ENCODE measurements at places on chromosomes 3 and 15. TPM values are rescaled to one million over a fixed set of nuclear protein-coding genes. Genes with fewer than 3 reads are reported as not detected.

The TM4SF1 gene
- total RNA-seq = not detected

The TFG gene
- 42.3 TPM for total RNA-seq

The TLE3 gene
- total RNA-seq = 118 TPM

The PDIA5 gene
- total RNA-seq = 6.3 TPM

The PCNP gene
- total RNA-seq = 189 TPM

The ILDR1 gene
- not detected for total RNA-seq

DNA sequence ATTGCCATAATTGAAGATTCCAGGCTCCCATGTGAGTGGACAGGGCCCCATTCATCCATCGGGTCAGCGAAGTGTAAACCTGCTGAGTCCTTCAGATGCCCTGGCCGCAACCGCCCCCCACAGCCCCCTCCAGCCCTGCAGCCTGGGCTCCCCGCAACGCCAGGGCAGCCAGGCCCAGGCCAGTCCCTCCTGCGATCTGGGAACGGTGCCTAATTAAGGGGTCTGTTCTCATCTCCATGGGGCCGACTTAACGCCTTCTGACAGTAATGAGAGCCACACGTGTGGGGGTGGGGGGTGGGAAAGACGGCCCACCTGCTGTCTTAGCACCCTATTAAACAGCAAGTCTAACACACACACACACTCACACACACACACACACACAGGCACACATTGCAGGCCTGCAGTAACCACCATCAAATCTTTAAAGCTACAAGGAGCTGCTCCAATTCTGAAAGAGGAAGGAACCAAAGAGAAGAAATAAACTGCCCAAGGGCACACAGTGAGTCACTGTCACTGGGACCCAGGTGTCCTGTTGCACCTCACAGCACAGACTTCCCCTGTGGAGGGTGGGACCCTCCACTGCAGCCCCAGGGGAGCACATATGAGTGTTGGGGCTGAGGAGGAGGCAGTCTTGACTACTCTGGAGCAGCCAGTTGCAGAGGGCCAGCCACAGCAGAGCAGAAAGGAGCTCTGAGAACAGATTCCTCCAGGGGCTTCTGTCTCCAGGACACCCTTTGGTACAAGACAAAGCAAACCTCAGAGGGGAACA lies 31.8 kb upstream of the HES1 start:
- no peak overlapping the region for H3K4me3 ChIP-seq
- H3K27me3 ChIP-seq = no peaks in the 10 kb centered on the region
- peaks cover 9% of the 10 kb centered on the region for H3K4me1 ChIP-seq
- H3K27ac ChIP-seq = no peak overlapping the region
- no peaks in the 10 kb centered on the region for H3K36me3 ChIP-seq
- DNase-seq = no peak

DNA sequence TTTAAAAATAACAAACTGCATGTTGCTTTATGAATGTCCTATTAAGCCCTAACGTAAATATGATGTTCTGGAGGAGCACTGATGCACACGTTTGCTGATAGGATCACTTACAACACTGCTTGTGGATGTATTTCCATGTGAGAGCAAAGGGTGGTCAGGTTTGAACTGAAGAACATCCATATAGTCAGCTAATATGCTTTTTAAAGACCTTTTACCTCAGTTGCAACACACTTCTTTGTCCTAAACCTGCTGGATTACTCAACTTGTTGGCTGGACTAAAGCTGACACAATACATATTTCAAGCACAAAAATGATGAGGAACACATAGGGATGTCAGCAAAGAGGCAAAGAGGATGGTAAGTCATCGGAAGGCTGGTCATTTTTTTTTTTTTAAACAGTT lies 186.6 kb downstream of the TIGIT start:
- H3K27me3 ChIP-seq = no peaks in the 10 kb centered on the region
- H3K27ac ChIP-seq = no peak overlapping the region
- H3K4me3 ChIP-seq = no peak overlapping the region
- DNase-seq = no peak
- H3K4me1 ChIP-seq = peaks cover 12% of the 10 kb centered on the region
- H3K36me3 ChIP-seq = no peaks in the 10 kb centered on the region

DNA sequence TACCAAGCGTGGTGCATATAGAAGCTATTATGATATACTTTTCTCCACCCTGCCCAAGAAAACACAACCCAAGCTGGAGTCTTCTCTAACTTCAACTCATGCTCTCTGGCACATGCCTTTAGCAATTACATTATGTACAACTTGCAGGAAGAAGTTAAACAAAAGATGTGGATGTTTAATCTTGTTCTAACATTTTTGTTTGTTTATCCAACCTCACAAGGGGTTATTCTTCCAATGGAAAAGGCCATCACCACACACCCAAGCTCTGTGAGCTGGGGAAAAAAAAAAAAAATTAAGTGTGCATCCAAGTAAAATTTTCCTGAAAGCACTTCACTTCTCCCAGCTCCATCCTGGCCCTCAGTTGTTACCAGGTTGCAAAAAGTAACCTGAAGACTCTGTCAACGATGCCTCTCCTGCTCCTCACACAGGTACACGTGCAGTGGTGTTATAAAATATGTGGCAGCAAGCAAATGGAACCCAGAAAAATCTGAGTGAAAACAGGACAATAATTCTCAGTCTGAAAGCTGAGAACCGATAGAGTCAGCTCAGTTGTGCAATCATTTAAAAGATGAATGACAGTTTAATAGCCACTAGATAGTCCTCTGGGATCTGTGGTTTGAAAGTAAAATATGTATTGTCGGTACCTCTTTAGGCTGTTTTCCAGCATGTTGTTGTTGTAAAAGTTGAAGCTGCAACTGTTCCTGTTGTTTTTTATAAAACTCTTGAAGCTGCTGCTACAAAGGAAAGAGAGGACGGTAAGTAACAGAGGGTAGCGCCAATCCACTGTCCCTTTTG lies 531.4 kb downstream of the FOXP1 start:
- H3K27me3 ChIP-seq = no peaks in the 10 kb centered on the region
- peaks cover 30% of the 10 kb centered on the region for H3K36me3 ChIP-seq
- peaks cover 100% of the 10 kb centered on the region for H3K4me1 ChIP-seq
- DNase-seq = no peak
- peak overlapping the region; percentile 33 for H3K27ac ChIP-seq
- no peak overlapping the region for H3K4me3 ChIP-seq

- H3K4me1 ChIP-seq = peaks cover 22% of the 10 kb centered on the region
- H3K27ac ChIP-seq = no peak overlapping the region
- H3K4me3 ChIP-seq = no peak overlapping the region
- no peaks in the 10 kb centered on the region for H3K36me3 ChIP-seq
- DNase-seq = no peak
Measured at GRCh38 chr3:39124876-39125840, 17.7 kb downstream of the TTC21A start.

- DNase-seq = no peak
- H3K36me3 ChIP-seq = no peaks in the 10 kb centered on the region
- H3K4me3 ChIP-seq = no peak overlapping the region
Measured at GRCh38 chr3:156509189-156510174, 45.4 kb downstream of the SSR3 start.

DNA sequence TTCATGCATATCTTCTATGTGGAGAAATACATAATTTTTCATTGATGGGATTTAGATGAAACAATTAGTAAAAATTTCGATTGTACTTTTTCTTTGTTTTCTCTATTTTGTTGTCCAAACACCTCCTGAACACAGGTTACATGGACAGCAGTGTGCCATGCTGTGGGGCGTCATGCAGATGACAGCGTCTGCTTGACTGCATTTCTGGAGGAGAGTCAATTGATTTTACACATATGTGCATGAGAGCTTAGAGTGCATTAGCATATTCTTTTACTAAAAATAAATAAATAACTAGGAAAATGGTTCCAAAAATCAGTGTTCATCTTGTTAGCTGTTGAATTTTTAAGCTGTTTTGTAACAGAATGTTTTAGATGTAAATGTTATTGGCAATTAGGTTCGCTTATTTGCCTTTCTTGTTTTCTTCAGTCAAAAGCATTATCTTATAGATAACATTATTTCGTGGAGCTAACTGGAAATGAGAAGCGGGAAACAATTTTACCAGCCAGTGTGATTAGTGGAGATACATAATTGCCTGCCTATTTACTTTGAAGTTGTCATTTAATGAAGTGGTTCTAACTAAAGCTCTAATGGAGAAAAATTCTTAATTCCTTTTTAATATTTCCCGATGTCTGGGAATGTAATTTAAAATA lies 82.7 kb upstream of the VGLL3 start:
- no peak overlapping the region for H3K27ac ChIP-seq
- no peak overlapping the region for H3K4me3 ChIP-seq
- H3K27me3 ChIP-seq = no peaks in the 10 kb centered on the region
- H3K4me1 ChIP-seq = no peaks in the 10 kb centered on the region
- H3K36me3 ChIP-seq = no peaks in the 10 kb centered on the region
- no peak for DNase-seq

DNA sequence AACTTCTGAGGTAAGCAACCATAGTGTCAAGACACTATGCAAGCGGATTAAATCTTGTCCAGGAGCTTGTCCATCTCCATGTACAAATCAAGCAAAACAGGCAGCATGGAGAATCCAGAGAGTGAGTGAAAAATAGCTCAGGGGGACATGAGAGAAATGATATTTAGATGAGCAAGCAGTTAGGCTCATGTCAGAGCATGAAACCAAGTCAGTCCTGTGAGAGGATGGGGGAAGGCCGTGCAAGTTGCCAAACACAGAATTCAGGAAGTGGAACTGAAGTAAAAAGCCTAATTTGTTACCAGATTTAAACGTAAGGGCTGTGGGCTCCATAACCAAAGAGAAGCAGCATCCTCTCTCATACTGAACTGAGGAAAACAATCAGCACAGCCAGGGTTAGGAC lies 995.9 kb downstream of the MCTP2 start:
- H3K36me3 ChIP-seq = no peaks in the 10 kb centered on the region
- H3K27me3 ChIP-seq = no peaks in the 10 kb centered on the region
- H3K4me3 ChIP-seq = no peak overlapping the region
- no peak overlapping the region for H3K27ac ChIP-seq
- H3K4me1 ChIP-seq = no peaks in the 10 kb centered on the region

GRCh38 chr15:88900309-88900981 lies 5.1 kb upstream of the HAPLN3 start:
- no peak overlapping the region for H3K27ac ChIP-seq
- no peak overlapping the region for H3K4me3 ChIP-seq
- no peaks in the 10 kb centered on the region for H3K27me3 ChIP-seq
- no peak for DNase-seq

DNA sequence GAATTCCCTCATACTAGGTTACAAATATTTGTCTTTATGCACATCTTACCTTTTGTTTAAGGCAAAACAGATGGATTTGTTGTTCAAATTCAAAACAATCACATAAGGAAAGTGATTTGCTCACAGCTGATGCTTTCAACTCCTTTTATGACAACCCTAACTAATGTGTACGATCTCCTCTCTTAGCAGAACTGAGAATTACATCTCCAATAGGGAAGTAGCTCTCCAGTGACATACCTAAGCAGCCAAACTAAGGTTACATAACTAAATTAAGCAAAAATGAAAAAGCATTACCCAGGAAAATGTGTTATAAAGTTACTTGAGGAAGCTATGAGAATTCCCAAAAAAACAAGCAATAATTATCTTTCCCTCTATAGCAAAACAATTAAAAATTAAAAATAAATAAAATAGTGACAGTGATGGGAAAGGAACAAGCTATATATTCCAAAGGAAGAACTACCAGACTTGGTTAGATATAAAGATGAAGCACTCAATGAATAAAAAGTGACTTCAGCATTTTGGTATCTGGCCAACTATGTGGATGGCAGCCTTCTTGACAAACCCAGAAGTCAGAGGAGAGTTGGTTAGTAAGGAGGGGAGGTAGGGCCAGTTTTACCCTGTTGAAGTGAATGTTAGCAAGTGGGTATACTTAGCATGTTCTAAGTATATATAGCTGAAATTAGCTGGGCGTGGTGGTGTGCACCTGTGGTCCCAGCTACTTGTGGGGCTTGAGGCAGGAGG lies 32.4 kb downstream of the PEAK1 start:
- DNase-seq = no peak
- H3K27me3 ChIP-seq = no peaks in the 10 kb centered on the region
- no peaks in the 10 kb centered on the region for H3K4me1 ChIP-seq
- no peak overlapping the region for H3K27ac ChIP-seq
- H3K36me3 ChIP-seq = no peaks in the 10 kb centered on the region

DNA sequence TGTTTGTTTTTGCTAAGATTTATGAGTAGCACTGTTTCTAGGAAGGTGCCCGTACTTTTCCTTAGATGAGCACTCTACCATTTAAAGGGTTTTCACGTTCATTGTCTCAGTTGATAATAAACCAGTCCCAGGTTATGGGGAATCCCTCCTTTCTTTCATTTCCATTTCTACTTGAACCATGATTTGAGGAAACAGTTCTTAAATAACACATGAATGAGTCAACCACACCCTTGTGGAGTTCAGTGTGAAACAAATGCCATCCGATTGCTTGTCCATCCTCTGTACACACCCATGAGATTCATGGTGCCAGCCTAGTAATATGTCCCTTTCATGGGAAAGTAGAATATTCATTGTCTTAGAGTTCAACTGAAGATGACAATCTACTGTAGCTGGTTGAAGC lies 23.1 kb downstream of the CMTM8 start:
- no peaks in the 10 kb centered on the region for H3K27me3 ChIP-seq
- H3K27ac ChIP-seq = no peak overlapping the region
- no peak for DNase-seq
- H3K4me3 ChIP-seq = no peak overlapping the region
- no peaks in the 10 kb centered on the region for H3K36me3 ChIP-seq

DNA sequence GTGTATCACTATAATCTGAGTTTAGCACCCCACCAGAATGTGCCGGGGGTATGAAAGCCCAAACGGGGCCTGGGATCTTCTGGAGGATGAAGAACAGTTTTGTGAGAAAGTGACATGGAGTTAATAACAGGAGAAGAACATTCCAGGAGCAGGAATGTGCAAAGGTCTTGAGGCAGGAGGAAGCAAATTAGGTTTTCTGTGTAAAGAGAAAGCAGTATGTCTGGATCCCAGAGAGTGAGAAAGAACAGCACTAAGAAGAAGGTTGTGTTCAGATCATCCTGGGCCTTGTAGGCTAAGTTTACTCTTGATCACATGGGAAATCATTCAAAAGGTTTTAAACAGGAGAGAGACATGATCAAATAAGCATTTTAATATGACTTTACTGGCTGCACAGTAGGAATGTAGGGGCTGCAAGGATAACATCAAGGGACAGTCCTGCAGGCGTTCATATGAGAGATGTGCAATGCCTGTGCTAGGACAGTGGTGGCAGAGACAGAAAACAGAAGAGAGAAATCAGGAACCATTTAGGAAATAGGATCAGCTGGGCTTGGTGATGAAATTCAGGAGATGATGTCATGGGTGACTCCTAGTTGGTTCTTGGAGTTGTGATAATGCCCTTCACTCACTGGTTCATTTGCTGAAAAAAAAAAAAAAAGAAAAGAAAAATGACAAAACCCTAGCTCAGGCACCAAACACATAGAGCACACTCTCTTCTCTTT lies 113.5 kb downstream of the TNIK start:
- DNase-seq = no peak
- H3K4me1 ChIP-seq = peaks cover 37% of the 10 kb centered on the region
- H3K4me3 ChIP-seq = no peak overlapping the region
- no peak overlapping the region for H3K27ac ChIP-seq
- no peaks in the 10 kb centered on the region for H3K27me3 ChIP-seq

DNA sequence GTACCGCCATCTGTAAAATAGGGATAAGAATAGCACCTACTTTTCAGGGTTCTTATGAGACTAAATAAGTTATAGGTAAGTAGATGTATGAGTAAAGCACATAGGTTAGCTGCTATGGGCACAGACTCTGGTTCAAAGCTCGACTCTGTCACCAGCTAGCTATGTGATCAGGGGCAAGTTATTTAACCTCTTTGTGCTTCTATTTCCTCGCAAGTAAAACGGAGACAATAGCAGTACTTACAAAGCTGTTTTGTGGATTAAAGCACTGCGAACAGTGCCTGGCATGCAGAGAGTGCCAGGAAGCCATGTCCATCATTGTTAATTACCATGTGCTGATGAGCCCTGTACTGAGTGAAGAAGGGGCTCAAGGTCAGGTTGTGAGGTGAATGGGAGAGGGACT lies 1.9 kb downstream of the LAMP3 start:
- DNase-seq = no peak
- H3K36me3 ChIP-seq = no peaks in the 10 kb centered on the region
- no peaks in the 10 kb centered on the region for H3K27me3 ChIP-seq
- no peak overlapping the region for H3K27ac ChIP-seq
- no peak overlapping the region for H3K4me3 ChIP-seq
- peaks cover 7% of the 10 kb centered on the region for H3K4me1 ChIP-seq

All from CD4-positive, alpha-beta memory T cell (primary cell).